ENCODE measurements at places on chromosomes 13 and 19.

GRCh38 chr19:19444681-19445155, 39.2 kb downstream of the GATAD2A start:
- DNase-seq, result no peak

- no peak for DNase-seq
These were observed 36.4 kb downstream of the CCL25 start for GRCh38 chr19:8088752-8089663.

GRCh38 chr19:49809941-49810389, 3.1 kb downstream of the FUZ start:
- no peak for DNase-seq

DNA sequence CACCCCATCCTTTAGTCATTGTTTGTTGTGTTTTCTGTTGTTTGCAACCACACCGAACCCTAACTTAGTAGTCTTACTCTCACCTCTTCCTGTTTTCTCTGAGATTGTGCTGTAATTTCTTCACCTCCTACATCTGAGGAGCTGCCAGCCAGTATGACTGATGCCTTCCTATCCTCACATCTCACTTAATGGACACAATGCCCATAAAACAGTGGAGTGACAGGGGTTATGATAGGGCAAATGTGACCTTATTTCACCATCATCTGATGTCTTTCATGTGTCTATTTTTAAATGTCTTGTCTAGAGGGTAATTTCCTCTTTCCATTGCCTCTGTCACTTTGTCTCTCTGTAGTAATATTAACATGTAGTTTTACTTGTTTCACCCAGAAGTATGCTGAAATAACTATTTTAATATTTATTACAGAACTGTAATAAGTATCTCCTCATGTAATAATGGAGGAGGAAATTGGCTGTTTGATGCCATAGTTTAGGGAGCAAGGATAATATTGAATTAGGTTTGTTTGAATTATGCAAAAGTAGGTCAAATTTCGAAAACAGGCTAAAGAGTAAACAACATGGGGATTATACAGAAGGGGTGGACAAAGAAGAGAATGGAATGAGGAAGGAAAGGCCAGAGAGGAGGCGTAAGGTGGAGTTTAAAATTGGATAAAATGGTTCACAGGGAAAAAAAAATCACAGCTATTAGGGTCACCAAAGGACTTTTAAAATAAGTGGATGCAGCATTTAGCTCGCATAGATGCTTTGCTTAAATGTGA, 103.5 kb upstream of the SPRY2 start:
- DNase-seq, result no peak
